ENCODE measurements at places on chromosomes 4 and X. TPM values are rescaled to one million over a fixed set of nuclear protein-coding genes. Genes with fewer than 3 reads are reported as not detected.

Gene HSD17B10
- total RNA-seq: 128 TPM

Gene GRIA3
- total RNA-seq: 2.0 TPM

Gene PPEF2
- not detected for total RNA-seq

Gene COL25A1
- 0.08 TPM for total RNA-seq

Gene HAUS3
- 6.6 TPM for total RNA-seq

Gene MECP2
- total RNA-seq: 23.4 TPM

Gene PSMD10
- total RNA-seq: 72.5 TPM

Gene IL13RA2
- total RNA-seq: 6.2 TPM

Gene ABCG2
- 3.0 TPM for total RNA-seq

Gene SMS
- total RNA-seq: 184 TPM

Gene AGTR2
- not detected for total RNA-seq
